Astrocyte (in vitro differentiated cells and primary cell): ENCODE measurements at places on chromosomes 12 and 14.
A peak's percentile ranks its signal among the peaks of the same experiment; 100 is the strongest.

DNA sequence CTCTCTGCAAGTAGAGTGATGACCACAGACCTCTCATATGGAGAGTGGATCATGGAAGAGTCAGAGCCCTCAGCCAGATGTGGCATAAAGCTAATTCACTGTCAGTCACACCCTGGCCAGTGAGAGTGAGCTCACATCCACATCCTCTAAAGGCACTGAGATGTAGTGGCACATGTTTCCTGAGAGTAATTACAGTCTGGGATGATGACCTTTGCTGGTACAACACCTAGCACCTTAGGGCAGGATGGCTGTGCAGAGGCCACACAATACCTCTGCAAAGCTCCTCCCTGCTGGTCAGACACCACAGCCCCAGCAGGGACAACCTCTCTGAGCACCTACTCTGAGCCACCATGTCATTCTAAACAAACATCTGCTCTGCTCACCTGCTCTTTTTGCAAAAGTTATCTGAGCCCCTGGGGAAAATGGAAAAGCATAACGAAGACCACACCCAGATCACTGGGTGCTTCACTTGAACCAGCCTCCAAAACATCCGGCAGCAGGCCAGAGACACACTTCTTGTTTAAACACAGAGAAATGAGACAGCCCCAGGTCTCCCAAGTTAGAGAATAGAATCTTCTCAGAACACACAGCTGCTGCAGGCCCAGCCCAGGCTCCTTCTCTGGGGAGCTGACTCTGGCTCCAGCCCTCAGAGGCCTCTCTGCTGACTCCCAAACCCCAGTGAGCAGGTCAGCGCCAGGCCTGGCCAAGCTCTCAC lies 30.3 kb downstream of the PITPNM2 start:
- no peak for DNase-seq

- no peak for DNase-seq
Observed at GRCh38 chr12:56267443-56268071, 815 bp downstream of the COQ10A start.

DNA sequence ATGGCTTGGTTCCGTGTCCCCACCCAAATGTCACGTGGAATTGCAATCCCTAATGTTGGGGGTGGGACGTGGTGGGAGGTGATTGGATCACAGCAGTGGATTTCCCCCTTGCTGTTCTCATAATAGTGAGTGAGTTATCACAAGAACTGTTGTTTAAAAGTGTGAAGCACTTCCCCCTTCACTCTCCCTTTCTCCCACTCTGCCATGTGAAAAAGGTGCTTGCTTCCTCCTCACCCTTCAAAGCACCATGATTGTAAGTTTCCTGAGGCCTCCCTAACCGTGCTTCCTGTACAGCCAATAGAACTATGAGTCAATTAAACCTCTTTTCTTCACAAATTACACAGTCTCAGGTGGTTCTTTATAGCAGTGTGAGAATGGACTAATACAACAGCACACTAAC lies 5.3 kb upstream of the CEP128 start:
- DNase-seq = no peak

- peak; percentile 39 for DNase-seq
Observed at GRCh38 chr12:26374934-26375680, 179.7 kb downstream of the SSPN start.

DNA sequence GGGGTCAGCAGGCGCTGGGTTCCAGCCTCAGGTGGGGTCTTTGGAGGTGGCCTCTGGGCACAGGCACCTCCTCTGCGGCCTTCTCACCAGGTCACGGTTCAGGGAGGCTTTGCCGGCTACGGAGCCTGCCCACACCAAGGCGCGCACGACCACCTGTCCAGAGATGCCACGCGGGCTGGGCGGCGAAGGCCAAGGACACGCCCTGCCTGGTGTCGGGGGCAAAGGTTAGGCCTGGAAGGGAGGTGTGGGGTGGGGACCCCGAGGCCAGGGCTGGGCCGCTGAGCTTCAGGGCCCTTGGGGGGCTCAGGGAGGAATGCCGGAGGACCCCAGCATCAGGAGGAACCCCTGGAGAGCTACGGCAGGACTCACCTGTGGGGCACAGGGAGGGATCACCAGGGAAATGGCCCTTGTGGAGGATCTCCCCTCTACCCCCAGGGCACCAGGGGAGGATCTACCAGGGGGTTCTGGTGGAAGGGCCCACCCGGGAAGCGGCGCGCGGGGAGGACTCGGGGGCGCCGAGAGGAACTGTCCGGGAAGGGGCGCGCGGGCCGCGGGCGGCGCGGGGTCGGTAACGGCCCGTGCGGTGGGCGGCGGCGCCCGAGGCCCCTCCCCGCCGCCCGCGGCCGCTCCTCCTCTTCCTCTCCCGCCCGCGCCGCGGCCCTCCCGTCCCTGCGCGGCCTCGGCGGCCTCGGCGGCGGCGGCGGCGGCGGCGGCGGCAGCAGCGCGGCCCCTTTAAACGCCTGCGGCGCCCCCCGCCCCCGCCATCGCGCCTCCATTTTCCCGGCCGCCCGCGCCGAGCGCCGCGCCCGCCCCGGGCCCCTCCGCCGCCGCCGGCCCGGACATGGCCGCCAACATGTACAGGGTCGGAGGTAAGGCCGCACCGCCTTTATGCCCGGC lies at the start of gene MTA1:
Gene MTA1, plus strand, starts transcription at position 633 of the 897 bp plus-strand sequence. Its CDS starts 209 bp downstream, at position 842.
- no peak for DNase-seq
